ENCODE measurements at places on chromosomes 1 and 21.
A peak's percentile ranks its signal among the peaks of the same experiment; 100 is the strongest.

DNA sequence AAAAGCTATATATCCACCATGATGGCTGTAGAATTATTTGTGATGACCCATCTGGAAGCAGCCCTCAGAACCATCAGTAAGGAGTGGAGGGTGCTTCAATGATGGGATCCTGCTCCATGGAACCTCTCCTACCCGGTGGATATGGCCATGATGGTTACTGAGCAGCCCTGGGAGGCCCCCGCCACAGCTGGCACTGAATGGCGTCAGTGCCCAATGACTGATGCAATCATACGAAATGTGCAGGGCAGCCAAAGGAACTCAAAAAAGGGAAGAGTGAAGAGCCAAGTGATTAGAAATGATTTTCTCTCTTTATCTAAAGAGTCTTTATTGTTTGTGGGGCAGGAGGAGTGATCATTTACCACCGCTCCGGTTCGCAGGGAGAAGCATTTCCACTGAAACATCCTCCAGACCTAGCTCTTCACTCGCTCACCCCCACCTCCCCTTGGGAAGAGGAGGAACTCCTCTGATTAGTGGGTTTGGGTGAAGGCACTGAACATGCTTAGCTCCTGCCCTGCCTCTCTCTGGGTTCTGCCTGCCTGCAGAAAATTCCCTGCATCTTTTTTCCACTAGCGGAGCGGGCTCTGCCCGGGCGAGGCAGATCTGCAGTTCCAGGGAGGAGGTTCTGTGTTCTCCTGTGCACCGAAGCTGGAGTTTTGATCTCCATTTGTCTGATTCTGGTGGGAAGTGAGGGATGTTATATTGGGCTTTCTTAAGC lies 260.3 kb downstream of the GRIK3 start:
- no peak for DNase-seq

DNA sequence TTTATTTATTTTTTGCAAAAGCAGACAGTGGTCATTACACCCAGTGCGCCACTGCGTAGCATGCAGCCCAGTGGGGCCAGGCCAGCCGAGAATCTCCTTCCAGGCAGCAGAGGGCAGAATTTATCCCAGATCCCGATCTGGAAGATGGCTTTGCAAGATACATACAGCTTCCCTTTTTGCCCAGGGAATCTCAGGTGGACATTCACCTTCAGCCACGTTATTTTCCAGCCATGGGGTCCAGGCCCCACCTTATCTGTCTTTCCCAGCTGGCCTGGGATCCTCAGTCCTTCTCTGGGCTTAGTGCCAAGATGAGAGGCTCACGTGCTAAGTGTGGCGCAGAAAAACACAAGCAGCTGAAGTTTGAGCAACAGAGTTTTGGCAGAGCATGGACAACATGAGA lies 123.6 kb downstream of the AJAP1 start:
- DNase-seq, result no peak

DNA sequence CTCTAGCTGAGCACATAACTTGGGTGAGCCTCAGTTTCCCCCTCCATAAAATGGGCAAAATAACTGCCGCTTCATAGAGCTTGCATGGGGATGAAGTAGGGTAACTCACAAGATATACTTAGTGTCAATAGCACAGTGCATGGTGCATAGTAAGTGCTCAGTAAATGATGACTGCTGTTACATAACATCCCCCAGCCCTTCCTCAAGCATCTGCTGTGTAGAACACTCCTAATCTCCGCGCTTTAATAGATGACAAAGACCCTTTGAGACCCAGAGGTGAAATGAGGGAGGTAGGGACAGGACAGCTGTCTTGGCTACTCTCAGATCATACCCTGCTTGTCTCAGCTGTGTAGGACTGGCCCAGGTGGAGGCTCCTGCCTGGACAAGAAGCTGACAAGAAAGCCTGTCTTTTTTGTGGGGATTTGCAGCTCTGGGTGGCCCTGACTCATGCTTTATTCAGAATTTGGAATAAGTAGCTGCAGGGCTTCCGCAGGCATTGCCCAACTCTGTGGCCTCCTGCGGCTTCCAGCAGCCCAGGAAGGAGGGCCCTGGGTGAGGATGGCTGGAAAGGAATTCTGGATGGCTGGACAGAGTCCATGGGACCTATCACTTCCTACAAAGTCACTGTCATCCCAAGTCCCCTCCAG lies 20.7 kb upstream of the PADI4 start:
- peak; percentile 82 for DNase-seq

DNA sequence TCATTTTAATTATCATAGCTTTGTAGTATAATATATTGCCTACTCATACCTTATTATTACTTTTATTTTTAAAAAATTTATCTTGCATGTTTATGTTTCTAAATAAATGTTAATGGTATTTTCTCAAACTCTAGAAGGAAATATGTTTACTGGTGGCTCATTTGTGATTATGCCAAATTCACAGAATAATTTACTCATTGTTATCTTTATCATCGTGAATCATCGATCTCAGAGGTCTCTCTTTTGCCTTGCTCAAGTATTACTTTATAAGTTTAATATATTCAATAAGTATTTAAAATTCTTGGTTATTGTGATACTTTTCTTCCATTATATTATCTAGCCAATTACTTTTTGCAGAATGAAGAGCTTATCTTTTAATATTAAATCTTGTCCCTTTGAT lies 836.7 kb upstream of the ADAMTS5 start:
- DNase-seq, result no peak

DNA sequence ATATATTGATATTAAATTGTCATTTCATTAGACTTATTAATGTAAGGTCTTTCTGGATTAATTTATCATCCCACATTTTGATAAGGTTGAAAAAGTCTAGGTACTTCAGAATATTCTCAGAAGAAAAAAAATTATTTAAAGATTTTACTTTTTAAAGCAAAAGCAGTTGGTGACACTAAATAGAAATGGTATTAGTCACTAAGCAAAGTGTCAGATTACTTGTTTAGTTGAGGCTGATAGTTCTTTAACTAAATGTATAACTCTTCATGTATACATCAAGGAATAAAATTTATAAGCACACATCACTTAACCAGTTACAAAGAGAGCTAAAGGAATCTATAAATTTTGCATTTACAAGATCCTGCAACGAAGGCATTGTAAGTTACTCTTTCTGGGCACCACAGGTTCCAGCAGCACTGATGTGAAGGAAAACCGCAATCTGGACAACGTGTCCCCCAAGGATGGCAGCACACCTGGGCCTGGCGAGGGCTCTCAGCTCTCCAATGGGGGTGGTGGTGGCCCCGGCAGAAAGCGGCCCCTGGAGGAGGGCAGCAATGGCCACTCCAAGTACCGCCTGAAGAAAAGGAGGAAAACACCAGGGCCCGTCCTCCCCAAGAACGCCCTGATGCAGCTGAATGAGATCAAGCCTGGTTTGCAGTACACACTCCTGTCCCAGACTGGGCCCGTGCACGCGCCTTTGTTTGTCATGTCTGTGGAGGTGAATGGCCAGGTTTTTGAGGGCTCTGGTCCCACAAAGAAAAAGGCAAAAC lies 101.1 kb downstream of the ADARB1 start:
- no peak for DNase-seq

- DNase-seq, result no peak
These were observed 52.1 kb downstream of the KCNAB2 start for GRCh38 chr1:6097824-6098223.

DNA sequence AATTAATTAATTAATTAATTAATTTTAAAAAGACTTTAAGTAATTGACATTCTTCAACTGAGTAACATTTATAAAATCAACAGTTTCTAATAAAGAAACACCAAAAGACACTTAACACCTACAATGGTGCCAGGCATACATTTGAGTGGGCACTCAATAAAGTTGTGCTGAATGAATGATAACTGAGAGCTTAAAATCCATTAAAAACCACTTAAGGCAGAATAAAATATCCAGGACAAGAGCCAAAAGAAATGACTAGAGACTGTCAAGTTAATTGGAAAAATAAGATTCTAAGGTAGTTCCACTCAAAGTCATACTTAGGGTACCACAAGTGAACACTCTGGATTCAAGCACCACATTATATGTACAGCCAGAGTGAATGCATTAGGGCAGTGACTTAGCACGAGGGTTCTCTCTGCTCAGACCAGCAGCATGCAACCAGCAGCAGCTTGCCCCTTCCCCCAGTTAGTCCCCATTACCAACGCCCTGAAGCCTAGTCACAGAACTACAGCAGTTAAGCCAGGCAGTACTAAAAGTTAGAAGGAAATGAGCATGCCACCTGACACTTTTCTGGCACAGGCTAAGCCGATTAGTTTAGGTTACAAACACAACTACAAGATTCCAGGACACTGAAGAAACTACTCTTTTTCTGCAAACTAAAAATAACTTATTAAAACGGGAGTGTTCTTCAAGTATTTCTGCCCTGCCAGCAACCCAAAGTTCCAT lies 46.5 kb downstream of the LUZP1 start:
- peak; percentile 69 for DNase-seq

GRCh38 chr1:206738370-206739366 lies 31.9 kb upstream of the IL19 start:
- DNase-seq, result peak; percentile 38

- DNase-seq, result no peak
These were observed 26.4 kb downstream of the HIVEP3 start for GRCh38 chr1:41892301-41892781.

DNA sequence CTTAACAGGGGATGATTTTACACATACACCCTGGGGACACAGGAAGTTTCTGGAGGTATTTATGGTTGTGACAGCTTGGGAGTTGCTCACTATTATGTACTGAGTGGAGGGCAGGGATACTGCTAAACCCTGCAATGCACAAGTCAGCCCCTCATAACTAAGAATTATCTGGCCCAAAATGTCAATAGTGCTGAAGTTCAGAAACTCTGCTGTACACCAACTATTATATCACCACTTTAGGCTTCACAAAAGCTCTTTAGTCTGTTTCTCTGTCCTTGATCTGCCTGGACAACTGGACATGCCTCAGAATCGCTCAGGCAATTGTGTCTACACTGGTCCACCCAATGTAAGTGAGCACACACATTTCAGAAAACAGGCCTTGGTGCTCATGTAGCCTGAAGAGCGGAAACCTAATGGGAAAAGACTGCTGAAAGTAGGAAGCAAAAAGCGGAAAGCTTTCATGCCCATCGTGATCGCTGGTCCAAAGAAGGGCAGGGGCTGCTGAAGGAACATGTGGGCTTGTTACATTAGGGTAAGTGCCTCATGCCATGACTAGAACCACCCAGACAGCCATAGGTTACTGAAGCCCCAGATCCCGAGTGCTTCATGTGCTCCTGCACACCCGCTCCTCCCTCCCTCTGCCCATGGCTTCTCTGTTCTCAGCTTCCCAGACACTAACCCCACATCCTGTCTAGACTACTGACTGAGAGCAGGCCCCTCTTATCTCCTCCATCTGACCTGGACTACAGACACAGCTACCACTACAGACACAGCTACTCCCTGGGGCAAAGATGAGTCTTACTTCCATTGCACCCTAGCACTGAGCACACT lies 73.5 kb downstream of the LRIG2 start:
- peak; percentile 58 for DNase-seq

DNA sequence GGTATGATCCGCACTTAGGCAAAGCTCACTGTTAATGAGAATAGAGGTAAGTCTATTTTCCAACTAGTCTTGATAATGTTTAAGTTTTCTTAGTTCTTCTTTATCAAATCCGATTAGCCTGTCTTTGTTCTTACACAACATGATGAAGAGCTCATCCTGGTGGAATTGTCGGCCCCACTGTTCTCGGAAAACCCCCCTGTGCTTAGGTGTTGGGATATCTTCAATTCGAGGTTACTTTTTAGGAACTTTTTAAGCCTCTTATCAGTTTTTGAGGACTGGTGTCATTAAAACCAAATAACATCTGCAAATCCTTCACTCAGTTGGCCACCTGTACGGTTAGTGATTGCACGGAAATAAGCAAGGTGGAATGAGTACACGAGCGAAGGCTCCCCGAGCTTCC lies 60.7 kb upstream of the KIF26B start:
- no peak for DNase-seq

- DNase-seq, result no peak
These were observed 38.2 kb downstream of the MATN1 start for GRCh38 chr1:30684881-30685795.

- no peak for DNase-seq
These were observed 52.5 kb upstream of the ID3 start for GRCh38 chr1:23611601-23612327.

DNA sequence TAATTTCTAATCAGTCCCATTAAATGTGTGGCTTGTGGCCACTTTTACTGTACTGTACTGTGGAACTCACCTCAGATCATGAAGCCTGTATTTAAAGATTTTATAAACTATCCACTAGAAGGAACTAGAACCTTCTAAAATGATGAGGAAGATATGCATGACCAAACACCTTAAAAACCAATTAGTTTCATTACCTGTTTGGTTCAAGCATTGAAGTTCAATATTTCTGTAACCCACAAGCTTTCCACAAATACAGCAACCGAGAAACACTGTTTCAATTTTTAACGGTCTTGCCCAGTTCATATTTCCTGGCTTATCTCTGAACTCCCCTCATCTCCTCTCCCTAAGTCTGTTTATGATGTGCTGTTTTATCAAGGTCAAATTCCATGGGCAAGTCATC lies 264.3 kb upstream of the PLD5 start:
- DNase-seq, result no peak

DNA sequence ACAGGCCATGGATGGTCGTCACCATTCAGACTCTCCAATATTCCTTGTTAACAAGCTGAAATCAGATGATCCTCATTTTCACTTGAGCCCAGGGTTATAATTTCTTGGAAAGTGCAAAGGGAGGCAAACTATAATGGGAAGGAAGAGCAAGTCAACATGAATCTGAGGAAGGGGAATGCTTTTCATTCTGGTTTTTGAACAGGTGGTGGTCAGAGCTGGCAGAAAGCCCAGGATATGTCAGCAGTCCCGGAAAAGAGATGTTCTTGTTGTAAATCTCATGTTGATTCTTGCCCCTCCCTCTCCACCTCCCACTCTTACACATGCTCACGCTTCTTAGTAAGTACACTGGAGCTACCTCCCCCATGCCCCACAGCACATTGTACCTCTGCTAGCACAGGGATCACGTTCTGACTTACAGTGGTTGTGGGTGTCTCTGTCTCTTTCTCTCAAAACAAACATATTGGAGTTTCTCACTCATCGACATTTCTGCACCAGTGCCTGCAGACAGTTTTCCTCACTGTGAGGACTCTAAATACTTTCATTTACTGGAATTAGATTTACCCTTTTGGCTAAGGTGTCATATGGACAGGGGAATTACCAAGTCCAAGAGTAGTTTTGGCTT lies 77.6 kb downstream of the XCL2 start:
- DNase-seq, result peak; percentile 52

DNA sequence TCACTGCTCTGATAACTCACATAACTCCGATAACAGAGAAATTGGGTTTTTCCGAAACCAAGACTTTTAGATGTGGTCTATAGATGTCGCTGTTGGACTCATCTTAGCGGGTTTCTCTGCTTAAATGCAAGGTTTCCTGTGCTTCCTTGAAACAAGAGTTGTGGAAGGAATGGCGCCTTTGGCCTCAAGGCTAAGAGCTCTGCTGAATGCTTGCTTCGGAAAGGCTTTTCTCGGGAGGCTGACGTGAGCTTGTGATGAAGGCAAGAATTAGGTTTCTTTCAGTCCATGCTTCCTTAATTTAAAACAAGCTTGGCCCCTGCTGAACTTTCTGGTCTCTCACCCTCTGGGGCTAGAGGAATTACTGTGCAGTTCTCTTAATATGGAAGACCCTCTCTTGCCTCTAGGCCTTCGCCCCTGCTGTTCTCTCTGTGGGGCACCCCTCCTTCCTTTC lies 113.5 kb downstream of the MAP3K21 start:
- DNase-seq, result peak; percentile 58
